ENCODE measurements at places on chromosomes 3 and 15.
A peak's percentile ranks its signal among the peaks of the same experiment; 100 is the strongest.

DNA sequence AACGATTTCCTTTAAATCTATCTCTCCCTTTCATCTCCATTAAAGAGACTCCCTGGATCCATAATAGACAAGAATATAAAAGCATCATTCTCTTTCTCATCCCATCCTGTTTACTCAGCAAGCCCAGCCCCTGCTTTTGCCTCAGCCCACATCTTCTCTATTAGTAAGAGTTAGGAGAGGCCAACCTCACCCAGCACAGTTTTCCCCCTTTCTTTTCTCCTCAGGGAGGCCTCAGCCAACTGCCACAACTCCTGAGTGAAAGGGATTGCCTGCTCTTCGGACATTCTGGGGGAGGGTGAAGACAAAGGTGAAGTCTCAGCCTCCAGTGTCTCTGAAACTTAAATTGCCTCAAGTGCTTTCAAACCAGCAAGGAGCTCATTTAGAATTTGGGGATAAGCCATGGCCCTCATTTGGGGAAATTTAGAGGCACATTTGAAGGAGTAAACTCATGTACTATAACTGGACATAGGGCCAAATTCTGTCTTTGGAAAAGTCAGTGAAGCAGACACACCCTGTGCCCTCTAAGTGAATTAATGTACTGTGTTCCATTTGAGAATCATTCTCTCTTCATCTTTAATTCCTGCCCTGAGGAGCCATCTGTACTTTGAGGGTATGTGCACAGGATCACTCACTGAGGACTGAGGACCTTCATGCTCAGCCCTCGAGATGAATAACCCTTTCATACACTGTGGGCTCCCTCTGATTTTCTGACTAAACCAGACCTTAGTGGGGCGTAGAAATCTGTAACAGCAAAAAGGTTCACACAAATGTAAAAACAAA lies 82.5 kb downstream of the SOX2 start:
- no peak overlapping the region for H3K4me3 ChIP-seq
- H3K27me3 ChIP-seq, result no peaks in the 10 kb centered on the region
- H3K27ac ChIP-seq, result no peak overlapping the region
- H3K4me1 ChIP-seq, result no peaks in the 10 kb centered on the region
- no peaks in the 10 kb centered on the region for H3K36me3 ChIP-seq

DNA sequence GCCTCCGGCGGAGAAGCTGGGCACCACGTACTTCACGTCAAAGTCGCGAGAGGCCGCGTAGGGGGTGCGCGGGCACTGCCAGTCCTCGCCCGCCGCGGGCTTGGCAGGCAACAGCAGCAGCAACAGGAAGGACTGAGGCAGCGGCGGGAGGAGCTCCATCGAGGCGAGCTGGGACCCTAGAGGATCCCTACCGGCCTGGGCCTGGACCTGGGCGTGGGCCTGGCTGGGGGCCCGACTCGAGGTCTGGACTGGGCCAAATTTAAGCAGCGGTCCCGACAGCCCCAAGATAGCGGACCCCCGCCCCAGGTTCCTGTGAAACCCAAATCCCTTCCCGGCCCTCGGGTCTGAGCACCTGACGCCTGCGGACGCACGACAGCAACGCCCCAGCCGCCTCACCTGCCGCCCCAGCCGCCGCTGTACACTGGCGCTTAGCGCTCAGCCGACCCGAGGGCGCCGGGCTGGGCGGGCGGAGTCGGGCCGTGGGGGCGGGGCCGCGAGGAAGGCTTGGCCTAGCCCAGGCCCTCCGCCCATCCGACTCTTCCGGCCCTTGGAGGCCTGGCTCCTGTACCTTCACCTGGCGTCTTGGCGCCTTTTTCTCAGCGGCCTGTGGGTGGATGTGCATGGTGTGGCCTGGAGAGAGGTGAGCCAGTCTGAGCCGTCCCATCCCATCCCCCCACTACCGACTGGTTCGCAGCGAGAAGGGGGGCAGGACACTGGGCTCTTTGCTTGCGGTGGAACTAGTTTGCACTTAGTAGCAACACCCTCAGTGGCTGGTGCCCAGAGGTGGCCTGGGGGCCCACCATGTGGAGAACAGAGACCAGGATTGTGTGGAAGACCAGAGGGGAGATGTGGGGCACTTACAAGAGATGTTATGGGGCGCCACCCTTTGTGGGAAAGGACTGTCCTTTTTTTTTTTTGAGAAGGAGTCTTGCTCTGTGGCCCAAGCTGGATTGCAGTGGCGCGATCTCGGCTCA lies at the start of gene MST1R:
TSS of gene MST1R (minus strand) at position 423 of the 974 bp plus-strand sequence. CDS start at position 159, 264 bp downstream.
- H3K27me3 ChIP-seq, result no peaks in the 10 kb centered on the region
- H3K27ac ChIP-seq, result no peak within 1 kb of the TSS
- DNase-seq, result peak; percentile 69
- peaks cover 25% of the 10 kb centered on the region for H3K4me1 ChIP-seq
- H3K4me3 ChIP-seq, result peak within 1 kb of the TSS; percentile 45

- H3K4me3 ChIP-seq, result no peak overlapping the region
- H3K27ac ChIP-seq, result no peak overlapping the region
- DNase-seq, result no peak
- no peaks in the 10 kb centered on the region for H3K27me3 ChIP-seq
- no peaks in the 10 kb centered on the region for H3K4me1 ChIP-seq
Measured at GRCh38 chr15:69232144-69232543, 66.6 kb upstream of the PAQR5 start.

- H3K27me3 ChIP-seq, result no peaks in the 10 kb centered on the region
- H3K36me3 ChIP-seq, result no peaks in the 10 kb centered on the region
- no peaks in the 10 kb centered on the region for H3K4me1 ChIP-seq
Measured at GRCh38 chr3:143158014-143158988, 38.7 kb downstream of the CHST2 start.

DNA sequence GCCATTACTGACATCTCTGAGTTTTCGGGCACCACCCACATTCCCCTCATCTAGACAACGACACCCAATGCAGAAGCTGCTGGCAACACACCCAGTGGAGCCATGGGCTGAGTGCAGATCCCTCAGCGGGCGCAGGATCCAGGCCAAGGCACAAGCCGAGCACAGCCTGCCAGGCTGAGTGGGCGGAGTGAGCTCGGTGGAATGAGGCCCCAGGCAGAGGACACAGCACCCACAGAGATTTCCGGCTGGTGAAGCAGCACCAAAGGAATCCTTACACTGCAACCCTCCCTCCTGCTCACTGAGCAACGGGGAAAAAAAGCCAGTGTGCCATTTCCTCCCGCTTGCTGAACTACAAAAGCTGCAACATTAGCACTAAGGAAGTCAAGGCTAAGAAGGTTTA lies 34.3 kb downstream of the ZMAT3 start:
- H3K27ac ChIP-seq, result peak overlapping the region; percentile 17
- H3K4me3 ChIP-seq, result no peak overlapping the region
- H3K27me3 ChIP-seq, result no peaks in the 10 kb centered on the region
- no peaks in the 10 kb centered on the region for H3K36me3 ChIP-seq
- peaks cover 4% of the 10 kb centered on the region for H3K4me1 ChIP-seq

- H3K27me3 ChIP-seq, result no peaks in the 10 kb centered on the region
- H3K4me3 ChIP-seq, result no peak overlapping the region
- no peaks in the 10 kb centered on the region for H3K4me1 ChIP-seq
- DNase-seq, result no peak
- H3K27ac ChIP-seq, result peak overlapping the region; percentile 47
Measured at GRCh38 chr3:95923496-95924210, 890.7 kb upstream of the EPHA6 start.

DNA sequence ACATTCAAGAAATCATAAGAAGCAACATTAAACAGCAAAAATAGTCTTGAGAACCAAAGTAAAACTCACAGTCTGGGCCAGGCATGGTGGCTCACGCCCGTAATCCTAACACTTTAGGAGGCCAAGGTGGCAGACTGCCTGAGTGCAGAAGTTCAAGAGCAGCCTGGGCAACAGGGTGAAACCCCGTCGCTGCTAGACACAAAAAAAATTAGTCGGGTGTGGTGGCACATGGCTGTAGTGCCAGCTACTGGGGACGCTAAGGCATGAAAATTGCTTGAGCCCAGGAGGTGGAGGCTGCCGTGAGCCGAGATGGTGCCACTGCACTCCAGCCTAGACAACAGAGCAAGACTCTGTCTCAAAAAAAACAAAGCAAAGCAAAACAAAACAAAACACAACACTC lies 117.7 kb upstream of the GOLGA6L6 start:
- H3K27ac ChIP-seq, result no peak overlapping the region
- no peaks in the 10 kb centered on the region for H3K27me3 ChIP-seq
- no peak overlapping the region for H3K4me3 ChIP-seq

DNA sequence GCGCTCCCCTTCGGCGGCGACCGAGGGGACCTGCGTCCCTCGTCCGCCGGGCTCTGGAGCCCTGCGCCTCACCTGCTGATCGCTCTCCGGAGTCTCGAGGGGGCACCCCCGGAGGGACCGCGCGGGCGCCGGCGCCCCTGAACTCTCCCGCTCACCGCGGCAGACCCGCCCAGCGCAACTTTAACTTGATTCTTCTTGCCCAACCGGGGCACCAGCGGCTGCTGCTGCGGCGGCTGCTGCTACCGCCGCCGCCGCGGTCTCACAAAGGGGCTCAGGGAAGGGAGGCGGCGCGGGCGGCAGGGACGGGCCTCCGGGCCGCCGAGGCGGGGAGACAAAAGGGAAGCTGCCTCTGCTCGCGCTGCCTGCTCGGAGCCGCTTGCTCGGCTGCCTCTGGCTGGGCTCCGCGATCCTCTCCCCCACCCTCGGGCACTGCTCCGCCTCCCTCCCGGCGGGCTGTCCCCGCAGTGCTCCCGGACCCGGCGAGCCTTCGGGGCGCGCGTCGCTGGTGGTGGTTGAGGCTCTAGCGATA lies at the start of gene PPM1L:
TSS of gene PPM1L (plus strand) at position 456 of the 529 bp plus-strand sequence.
- no peaks in the 10 kb centered on the region for H3K27me3 ChIP-seq
- H3K36me3 ChIP-seq, result no peaks in the 10 kb centered on the region
- peaks cover 11% of the 10 kb centered on the region for H3K4me1 ChIP-seq

GRCh38 chr3:141279077-141279967 lies 47.7 kb downstream of the PXYLP1 start:
- peak; percentile 63 for DNase-seq
- no peak overlapping the region for H3K4me3 ChIP-seq
- H3K4me1 ChIP-seq, result peaks cover 23% of the 10 kb centered on the region
- peak overlapping the region; percentile 83 for H3K27ac ChIP-seq
- H3K36me3 ChIP-seq, result no peaks in the 10 kb centered on the region

DNA sequence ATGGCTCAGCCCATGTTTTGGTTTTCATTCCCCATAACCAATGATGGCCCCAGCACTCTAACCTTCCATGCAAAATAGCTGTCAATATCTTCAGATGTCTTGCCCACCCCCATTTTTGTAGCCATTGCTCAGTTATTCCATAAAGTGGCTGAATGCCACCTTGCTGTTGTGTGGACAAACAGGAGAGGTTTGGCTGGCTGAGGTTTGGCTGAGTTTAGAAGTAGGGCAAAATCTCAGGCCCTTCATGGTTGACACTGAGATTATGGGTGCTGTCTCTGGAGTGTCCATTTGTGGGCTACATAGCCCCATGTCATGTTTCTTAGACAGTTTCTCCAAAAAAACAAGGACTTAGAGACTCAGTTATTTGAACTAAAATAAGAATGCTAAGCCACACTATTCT lies 96.9 kb downstream of the TCF12 start:
- H3K4me3 ChIP-seq, result no peak overlapping the region
- H3K36me3 ChIP-seq, result no peaks in the 10 kb centered on the region
- no peak for DNase-seq
- H3K27me3 ChIP-seq, result no peaks in the 10 kb centered on the region
- peaks cover 8% of the 10 kb centered on the region for H3K4me1 ChIP-seq

GRCh38 chr3:142852009-142852408 lies 36.9 kb downstream of the PCOLCE2 start:
- H3K4me1 ChIP-seq, result no peaks in the 10 kb centered on the region
- no peaks in the 10 kb centered on the region for H3K27me3 ChIP-seq
- no peak overlapping the region for H3K27ac ChIP-seq
- DNase-seq, result no peak
- H3K4me3 ChIP-seq, result no peak overlapping the region

DNA sequence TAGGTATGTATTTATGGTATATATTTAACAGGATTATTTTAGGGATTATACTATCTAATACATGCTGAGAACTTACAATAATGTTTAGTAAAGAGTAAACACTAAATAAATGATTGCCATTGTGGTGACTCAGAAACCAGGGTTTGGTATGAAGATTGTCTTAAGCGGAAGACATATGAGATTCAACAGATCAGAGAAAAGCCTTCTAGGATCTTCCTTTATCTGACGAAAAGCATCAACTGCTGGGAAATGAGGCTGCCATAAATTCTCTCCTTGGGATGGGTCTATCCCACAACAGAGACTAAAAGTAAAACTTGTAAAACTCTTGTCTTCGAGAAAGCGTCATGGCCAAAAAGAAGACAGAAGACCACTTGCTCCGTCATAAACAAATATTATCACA lies 1352.2 kb upstream of the EPHA6 start:
- no peaks in the 10 kb centered on the region for H3K4me1 ChIP-seq
- no peak overlapping the region for H3K4me3 ChIP-seq
- H3K36me3 ChIP-seq, result no peaks in the 10 kb centered on the region
- H3K27ac ChIP-seq, result no peak overlapping the region

- H3K4me1 ChIP-seq, result no peaks in the 10 kb centered on the region
- H3K4me3 ChIP-seq, result no peak overlapping the region
- no peak overlapping the region for H3K27ac ChIP-seq
- H3K27me3 ChIP-seq, result no peaks in the 10 kb centered on the region
- H3K36me3 ChIP-seq, result no peaks in the 10 kb centered on the region
Measured at GRCh38 chr3:97430601-97431000, 334.0 kb upstream of the ARL6 start.

- DNase-seq, result no peak
- H3K36me3 ChIP-seq, result no peaks in the 10 kb centered on the region
- no peaks in the 10 kb centered on the region for H3K4me1 ChIP-seq
- H3K27ac ChIP-seq, result no peak overlapping the region
- no peak overlapping the region for H3K4me3 ChIP-seq
Measured at GRCh38 chr15:61364871-61365270, 135.8 kb upstream of the RORA start.

GRCh38 chr15:38189671-38190295 lies 62.9 kb upstream of the SPRED1 start:
- DNase-seq, result no peak
- H3K27me3 ChIP-seq, result no peaks in the 10 kb centered on the region
- no peak overlapping the region for H3K27ac ChIP-seq
- H3K4me1 ChIP-seq, result no peaks in the 10 kb centered on the region
- no peak overlapping the region for H3K4me3 ChIP-seq
- no peaks in the 10 kb centered on the region for H3K36me3 ChIP-seq

- H3K36me3 ChIP-seq, result no peaks in the 10 kb centered on the region
- H3K27me3 ChIP-seq, result no peaks in the 10 kb centered on the region
- no peak for DNase-seq
- no peak overlapping the region for H3K27ac ChIP-seq
- H3K4me1 ChIP-seq, result no peaks in the 10 kb centered on the region
Measured at GRCh38 chr15:52518487-52519371, 10.0 kb downstream of the MYO5A start.

DNA sequence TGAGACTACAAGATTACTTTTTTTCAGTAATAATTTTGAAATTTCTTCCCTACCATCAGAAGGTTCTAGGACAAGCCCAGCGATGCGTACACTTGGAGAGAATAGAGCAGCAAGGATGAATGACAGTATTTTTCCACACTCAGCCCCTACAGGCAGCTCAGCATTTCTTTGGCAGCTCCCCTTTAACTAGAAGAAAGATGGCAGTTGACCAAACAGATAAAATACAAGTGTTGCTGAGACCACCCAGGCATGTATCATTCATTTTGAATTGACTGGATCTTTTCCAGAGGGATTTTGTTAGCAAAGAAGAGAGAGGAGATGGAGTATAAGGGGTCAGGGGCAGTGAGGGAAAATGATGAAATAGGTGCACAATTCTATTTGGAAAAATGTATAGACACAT lies 761.3 kb downstream of the AGBL1 start:
- H3K27me3 ChIP-seq, result no peaks in the 10 kb centered on the region
- H3K4me3 ChIP-seq, result no peak overlapping the region
- DNase-seq, result no peak
- no peaks in the 10 kb centered on the region for H3K36me3 ChIP-seq
- no peaks in the 10 kb centered on the region for H3K4me1 ChIP-seq
- H3K27ac ChIP-seq, result no peak overlapping the region

- no peak overlapping the region for H3K27ac ChIP-seq
- DNase-seq, result no peak
- no peaks in the 10 kb centered on the region for H3K4me1 ChIP-seq
- no peak overlapping the region for H3K4me3 ChIP-seq
- no peaks in the 10 kb centered on the region for H3K27me3 ChIP-seq
Measured at GRCh38 chr3:32480604-32481003, 22.0 kb downstream of the CMTM6 start.

All from ascending aorta (tissue), 2 donors.